ENCODE measurements at places on chromosomes 7 and 10.

DNA sequence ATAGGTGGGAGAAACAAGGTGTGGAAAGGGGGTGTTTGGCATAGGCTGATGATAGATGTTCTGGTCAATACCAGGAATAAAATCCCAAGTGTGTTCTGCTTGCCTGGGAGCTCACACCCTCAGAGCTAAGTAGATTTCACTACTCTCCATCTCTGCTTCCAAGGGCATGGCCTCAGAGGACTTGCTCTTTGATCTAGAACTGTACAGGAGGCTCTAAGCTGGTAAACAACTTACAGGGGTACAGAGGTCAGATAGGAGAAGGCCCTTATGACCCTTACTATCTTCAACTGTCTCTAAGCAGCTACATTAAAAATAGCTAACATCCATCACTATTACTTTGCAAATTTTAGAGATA lies 221.5 kb upstream of the KLF14 start:
- no peak for DNase-seq

GRCh38 chr7:107924841-107925504 lies 34.0 kb downstream of the DLD start:
- no peak for DNase-seq

DNA sequence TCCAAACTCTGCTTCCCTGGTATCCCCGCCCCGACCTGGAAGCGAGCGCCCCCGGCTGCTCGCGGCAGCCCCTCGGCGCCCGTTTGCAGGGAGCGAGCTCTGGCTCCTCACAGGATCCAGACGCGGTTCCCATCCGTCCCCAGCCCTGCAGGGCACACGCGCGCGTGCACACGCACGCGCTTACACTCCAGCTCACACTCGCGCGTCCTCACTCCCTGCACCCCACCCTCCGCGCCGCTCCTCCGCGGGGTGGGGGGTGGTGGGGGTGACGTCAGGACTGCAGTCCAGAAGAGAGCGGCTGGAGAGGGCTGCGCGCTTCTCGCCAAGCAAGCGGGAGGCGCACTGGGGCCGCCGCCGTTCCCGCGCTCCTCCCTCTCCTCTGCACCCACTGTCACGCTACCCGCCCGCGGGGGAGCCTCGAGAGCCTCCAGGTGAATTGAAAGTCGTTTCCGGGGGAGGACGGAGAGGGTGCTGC lies 255.6 kb downstream of the OTUD1 start:
- no peak for DNase-seq

- DNase-seq, result no peak
Measured at GRCh38 chr7:26670290-26670689, 194.1 kb downstream of the SKAP2 start.

GRCh38 chr7:144019457-144019856 lies 19.3 kb downstream of the OR6B1 start:
- no peak for DNase-seq

DNA sequence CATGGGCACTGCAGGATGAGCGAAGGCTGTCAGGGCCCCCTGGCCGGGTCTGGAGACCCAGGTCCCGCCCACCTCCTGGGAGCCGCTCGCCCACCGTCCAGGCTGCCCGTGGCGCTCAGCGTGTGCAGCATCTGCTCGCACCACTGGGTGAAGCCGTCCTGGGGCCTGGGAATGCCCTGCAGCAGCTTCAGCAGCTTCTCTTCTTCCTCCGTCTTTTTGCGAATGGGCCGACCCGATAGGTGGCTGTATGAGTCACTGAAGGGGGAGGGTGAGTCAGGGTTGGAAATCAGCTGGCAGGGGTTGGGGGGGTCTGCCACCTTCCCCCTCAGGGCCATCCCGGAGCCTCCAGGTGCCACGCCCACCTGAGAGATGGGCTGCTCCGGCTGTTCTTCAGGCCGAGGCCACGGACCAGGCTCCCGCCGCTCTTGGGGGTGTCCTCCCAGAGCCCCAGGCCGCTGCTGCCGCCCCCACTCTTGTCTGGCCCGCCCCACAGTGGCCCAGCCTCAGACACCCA lies 8.7 kb downstream of the GNB2 start:
- no peak for DNase-seq

DNA sequence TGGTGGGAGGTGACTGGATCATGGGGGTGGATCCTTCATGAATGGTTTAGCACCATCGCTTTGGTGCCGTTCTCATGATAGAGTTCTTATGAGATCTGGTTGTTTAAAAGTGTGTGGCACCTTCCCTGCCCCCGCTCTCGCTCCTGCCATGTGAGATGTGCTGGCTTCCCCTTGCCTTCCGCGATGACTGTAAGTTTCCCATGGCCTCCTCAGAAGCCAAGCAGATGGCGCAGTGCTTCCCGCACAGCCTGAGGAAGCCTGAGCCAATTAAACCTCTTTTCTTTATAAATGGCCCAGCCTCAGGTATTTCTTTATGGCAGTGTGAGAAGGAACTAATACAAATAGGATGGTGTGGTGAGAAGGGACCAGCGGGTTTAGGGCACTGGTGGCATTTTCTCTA lies 243.3 kb upstream of the CELF2 start:
- no peak for DNase-seq

Data from NCI-H2029 treated with DMSO at 0.1 percent for 48 hours (cell line).